Activated naive CD4-positive, alpha-beta T cell treated with anti-CD3 and anti-CD28 coated beads for 36 hours (primary cell): ENCODE measurements at places on chromosomes 1 and 21.

DNA sequence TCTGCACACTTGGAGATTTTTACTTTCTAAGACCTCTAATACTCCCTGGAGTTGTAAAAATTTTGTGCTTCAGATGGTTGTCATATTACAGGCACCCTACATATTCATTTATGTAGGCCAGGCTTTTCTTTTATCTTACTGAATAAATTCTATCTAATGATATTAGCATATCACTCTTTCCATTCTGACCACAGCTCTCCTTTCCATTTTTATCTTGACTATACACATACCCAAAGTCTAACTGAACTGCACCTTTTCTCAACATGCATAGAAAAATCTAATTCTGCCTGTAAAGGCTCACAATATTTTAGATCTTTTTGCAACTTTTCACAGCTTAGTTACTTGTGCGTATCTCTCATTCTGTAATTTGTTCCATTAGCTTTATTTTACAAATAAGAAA is 52.7 kb upstream of the TSHB start:
- DNase-seq: no peak

DNA sequence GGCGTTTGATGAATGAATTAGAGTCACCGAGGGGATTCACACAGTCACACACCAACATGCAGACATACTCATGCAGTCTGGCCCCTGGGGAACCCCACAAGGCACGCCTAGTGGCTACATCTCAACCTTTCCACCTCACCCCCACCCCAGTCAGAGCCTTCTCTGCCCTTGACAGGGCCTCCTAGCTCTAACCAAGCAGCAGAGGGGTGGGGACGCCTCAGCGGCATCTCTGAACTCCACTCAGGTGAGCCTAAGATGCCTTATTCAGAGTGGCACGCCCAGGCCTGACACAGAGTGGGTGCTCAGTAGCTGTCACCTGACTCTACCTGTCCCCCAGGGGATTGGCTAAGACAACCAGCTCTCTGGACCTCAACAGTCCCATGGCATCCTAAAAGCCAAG is 3.7 kb upstream of the SDC3 start:
- no peak for DNase-seq

- no peak for DNase-seq
These were observed 13.0 kb upstream of the ZNF692 start for GRCh38 chr1:248871837-248872401.

- no peak for DNase-seq
These were observed 209.5 kb downstream of the APP start for GRCh38 chr21:25961042-25961441.

DNA sequence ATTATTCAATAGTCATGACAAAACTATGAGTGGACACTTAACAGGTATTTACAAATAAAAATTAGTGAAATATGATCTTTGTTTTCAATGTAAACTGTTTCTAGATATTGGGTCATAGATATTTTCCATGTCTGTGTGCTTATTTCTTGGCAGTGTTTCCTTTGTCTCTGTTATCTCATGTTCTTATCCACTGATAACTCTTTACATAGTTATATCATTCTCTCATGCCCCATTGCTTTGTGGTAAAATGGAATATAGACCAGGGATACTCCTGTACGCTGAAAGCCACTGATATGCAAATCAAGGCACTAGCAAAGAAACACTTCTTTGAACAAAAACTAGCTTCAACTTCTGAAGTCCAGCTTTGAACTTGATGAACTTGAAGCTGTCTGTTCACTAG is 113.1 kb downstream of the ITSN1 start:
- no peak for DNase-seq

DNA sequence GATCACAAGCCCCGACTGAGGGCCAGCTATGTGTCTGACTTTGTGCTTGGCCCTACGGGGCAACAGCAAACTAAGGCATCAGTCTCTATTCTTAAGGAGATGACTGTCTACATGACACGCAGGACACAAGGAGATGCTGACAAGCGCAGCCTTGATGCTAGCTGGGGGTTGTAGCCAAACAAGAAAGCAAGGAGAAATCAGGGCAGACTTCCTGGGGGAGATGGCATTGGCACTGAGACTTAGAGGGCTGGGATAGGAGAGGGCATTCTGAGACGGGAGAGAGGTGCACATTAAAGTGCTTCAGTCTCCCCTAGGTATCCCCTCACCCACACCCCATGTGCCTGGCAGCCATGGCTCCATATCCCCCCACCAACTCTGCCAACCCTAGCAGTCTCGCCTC is 210.8 kb upstream of the POU3F1 start:
- DNase-seq: no peak

DNA sequence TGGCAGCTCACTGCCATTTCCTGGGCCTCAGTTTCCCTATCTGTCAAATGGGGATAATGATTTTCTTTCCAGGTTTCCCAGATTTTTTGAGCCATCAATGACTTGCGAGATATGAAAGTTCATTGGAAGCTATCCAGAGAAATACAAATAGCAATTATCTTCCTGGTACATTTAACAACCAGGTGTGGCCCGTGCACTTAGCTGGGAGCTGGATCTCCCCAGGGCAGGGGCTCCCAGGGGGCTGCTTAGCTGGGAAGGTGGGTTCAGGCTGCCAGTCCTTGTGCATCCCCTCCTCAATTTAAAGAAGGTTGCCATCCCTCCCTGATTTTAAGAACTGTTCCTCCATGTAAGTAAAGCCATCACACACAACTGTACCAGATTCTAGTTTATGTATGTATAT is 3.6 kb upstream of the TMEM54 start:
- DNase-seq: no peak

DNA sequence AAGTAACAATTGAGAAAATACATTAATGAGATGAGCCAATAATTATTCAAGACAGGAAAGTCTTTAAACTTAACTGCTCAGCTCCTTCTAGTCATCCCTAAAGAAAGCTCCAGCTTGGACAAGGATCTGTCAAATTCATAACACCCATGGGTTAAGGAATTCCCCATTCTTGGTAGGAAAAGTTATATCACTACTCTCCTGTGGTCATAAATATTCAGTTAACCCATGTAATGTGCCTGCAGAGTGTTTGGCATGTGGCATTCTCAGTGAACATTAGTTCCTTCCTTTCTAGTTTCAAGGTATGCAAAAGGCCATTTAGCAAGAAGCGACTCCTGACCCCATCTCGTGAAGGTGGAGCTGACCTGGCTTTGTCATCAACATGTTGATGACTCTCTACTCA is 76.7 kb upstream of the VCAM1 start:
- DNase-seq: no peak

GRCh38 chr1:81547261-81547911 is 253.3 kb upstream of the ADGRL2 start:
- DNase-seq: no peak

DNA sequence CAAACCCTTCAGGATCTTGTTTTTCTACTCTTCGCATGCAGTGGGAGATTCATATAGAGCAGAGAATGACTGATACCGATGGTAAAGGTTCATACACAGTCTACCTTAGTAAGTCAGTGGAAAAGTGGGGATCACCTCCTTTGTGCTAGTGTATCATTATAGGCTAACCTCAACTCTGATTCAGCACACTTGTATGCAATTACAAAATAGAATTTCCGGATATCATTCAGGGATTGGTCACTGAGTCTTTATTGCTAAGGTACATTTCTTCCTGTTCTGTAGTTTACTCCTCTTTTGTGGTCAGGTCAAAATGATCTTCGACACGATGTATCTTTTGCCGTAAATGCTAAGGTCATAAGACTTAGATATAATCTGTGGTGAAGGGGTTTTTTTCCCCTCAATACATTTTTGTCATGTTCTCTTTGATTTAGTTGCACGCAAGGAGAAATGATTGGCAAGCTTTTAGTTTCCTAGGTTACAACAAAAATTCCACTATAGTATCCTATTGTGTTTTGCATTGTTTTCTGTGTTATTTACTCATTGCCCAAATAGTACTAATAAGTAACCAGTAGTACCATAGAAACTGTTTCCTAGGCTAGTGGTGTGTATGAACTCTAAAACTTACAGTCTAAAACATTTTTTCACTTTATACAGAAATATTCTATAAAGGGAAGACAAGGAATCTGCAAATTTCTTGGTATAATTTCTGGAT is 35.7 kb upstream of the PLA2G4A start:
- no peak for DNase-seq

- DNase-seq: no peak
These were observed 1.0 kb upstream of the KAZN start for GRCh38 chr1:14597343-14598006.

- no peak for DNase-seq
These were observed 15.8 kb downstream of the IVL start for GRCh38 chr1:152924191-152924590.

DNA sequence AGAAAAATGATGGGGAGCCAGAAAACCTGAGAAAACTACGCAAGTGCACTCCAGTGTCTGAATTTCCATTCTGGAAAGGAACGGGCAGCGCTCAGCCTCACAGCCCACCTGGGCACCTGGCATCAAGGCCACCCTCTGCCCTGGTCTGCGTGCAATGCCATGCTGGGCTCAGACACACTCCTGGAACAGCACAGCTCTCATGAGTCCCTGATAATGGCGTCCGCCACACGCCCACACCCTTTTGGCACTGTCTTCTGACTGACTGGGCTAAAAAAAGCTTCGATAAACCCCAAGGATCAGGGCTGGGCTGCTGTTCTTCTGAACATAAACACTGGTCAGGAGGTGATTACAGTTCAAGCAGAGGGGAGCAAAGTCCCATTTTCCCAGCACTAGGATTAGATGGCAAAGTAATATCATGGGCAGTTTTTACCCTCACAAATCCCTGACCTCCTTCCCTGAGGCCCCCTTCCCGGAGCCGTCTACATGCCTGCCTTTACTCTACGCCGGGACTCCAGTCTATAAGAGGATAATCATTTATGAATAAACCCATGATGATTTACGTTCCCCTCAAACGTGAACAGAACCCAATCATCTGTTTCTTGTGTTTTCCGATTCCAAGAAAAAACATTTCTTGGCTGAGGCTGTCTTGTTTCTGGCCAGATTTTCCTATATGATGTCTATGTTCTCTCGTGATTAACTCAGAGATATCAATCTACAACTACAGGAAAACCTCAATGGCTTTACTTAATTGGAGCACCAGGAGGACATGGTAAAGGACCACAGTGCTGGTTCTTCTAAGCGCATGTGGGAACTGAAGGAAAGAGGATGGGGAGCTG is 22.6 kb downstream of the RCAN1 start:
- DNase-seq: no peak
